Large intestine (tissue), 12 donors: ENCODE measurements at places on chromosomes 3 and 15. TPM values are rescaled to one million over a fixed set of nuclear protein-coding genes. Genes with fewer than 3 reads are reported as not detected.

The MYNN gene
- 18.0 TPM for polyA plus RNA-seq

The ISLR gene
- polyA plus RNA-seq = 24.8 TPM

The MUC4 gene
- polyA plus RNA-seq = 4.4 TPM

GRCh38 chr3:194508491-194509453 is 22.0 kb upstream of the ATP13A3 start:
- H3K4me1 ChIP-seq = peaks cover 7% of the 10 kb centered on the region
- peaks cover 2% of the 10 kb centered on the region for H3K36me3 ChIP-seq
- H3K27me3 ChIP-seq = no peaks in the 10 kb centered on the region
- DNase-seq = no peak
- no peak overlapping the region for H3K4me3 ChIP-seq

DNA sequence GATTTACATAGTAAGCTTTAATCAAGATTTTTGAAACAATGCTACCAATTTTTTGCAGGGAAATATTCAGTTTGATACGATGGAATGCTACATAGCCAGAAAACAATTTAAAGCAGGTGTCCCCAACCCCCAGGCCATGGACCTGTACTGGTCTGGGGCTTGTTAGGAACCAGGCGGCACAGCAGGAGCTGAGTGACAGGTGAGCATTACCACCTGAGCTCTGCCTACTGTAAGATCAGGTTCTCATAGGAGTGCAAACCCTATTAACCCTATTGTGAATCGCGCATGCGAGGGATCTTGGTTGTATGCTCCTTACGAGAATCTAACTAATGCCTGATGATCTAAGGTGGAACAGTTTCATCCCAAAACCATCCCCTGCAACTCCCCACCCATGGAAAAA is 322.6 kb upstream of the NECTIN3 start:
- no peak for DNase-seq
- peaks cover 2% of the 10 kb centered on the region for H3K4me1 ChIP-seq
- no peak overlapping the region for H3K4me3 ChIP-seq

- DNase-seq = peak; percentile 49
- H3K36me3 ChIP-seq = no peaks in the 10 kb centered on the region
- no peaks in the 10 kb centered on the region for H3K4me1 ChIP-seq
- H3K4me3 ChIP-seq = peak overlapping the region; percentile 49
- H3K27me3 ChIP-seq = peaks cover 18% of the 10 kb centered on the region
Observed at GRCh38 chr15:51751697-51752683, 593 bp downstream of the TMOD2 start.
